Osteocyte (in vitro differentiated cells): ENCODE measurements at places on chromosomes 4 and X. TPM values are rescaled to one million over a fixed set of nuclear protein-coding genes. Genes with fewer than 3 reads are reported as not detected.
A peak's percentile ranks its signal among the peaks of the same experiment; 100 is the strongest.

HDX gene
- 5.4 and 6.4 TPM in 2 replicates for total RNA-seq

SPANXA2 gene
- not detected in 2 replicates for total RNA-seq

GPR143 gene
- 0.43 TPM in 1 of 2 replicates, not detected in the other for total RNA-seq

BGN gene
- total RNA-seq, result 1,581 and 1,633 TPM in 2 replicates

- no peak for DNase-seq
- peaks cover 5% of the 10 kb centered on the region for H3K27me3 ChIP-seq
- H3K27ac ChIP-seq, result peak overlapping the region; percentile 100
- H3K4me3 ChIP-seq, result peak overlapping the region; percentile 99
- no peaks in the 10 kb centered on the region for H3K36me3 ChIP-seq
- peaks cover 40% of the 10 kb centered on the region for H3K4me1 ChIP-seq
These were observed 618 bp downstream of the RBBP7 start for GRCh38 chrX:16869393-16870094.

GRCh38 chr4:90889171-90889570 lies 762.0 kb downstream of the CCSER1 start:
- H3K4me1 ChIP-seq, result peaks cover 11% of the 10 kb centered on the region
- H3K36me3 ChIP-seq, result no peaks in the 10 kb centered on the region
- DNase-seq, result no peak
- H3K4me3 ChIP-seq, result no peak overlapping the region

DNA sequence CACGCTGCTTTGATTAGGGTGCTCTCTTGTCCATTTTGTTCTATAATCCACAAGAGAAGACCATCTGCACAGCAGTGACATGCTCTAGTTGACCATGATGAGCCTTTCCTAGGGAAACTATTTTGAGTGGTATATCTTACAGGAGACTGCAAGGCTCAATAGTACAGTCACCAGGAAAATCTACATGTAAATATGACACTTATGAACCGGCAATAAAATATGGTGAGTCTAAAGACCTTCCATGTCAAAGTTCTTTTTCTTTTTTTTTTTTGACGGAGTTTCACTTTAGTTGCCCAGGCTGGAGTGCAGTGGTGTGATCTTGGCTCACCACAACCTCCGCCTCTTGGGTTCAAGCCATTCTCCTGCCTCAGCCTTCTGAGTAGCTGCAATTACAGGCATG lies 103.7 kb downstream of the MGST2 start:
- H3K4me3 ChIP-seq, result no peak overlapping the region
- no peak for DNase-seq
- H3K27ac ChIP-seq, result no peak overlapping the region

DNA sequence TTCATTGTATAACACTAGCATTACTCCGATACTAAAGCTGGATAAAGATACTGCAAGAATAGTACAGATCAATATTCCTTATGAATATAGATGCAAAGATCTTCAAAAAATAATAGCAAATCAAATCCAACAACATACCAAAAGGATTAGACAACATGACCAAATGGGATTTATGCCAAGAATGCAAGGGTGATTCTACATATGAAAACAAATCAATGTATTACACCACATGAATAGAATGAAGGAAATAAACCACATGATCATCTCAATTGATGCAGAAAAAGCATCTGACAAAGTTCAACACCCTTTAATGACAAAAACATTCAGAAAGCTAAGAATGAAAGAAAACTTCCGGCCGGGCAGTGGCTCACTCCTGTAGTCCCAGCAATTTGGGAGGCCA lies 42.8 kb downstream of the CUL4B start:
- H3K27me3 ChIP-seq, result no peaks in the 10 kb centered on the region
- peaks cover 10% of the 10 kb centered on the region for H3K36me3 ChIP-seq
- peaks cover 13% of the 10 kb centered on the region for H3K4me1 ChIP-seq
- H3K4me3 ChIP-seq, result no peak overlapping the region
- H3K27ac ChIP-seq, result peak overlapping the region; percentile 77

- peak; percentile 48 for DNase-seq
- peaks cover 3% of the 10 kb centered on the region for H3K4me1 ChIP-seq
- H3K36me3 ChIP-seq, result peaks cover 34% of the 10 kb centered on the region
- no peak overlapping the region for H3K4me3 ChIP-seq
These were observed 72.0 kb downstream of the EVC start for GRCh38 chr4:5782829-5783476.

DNA sequence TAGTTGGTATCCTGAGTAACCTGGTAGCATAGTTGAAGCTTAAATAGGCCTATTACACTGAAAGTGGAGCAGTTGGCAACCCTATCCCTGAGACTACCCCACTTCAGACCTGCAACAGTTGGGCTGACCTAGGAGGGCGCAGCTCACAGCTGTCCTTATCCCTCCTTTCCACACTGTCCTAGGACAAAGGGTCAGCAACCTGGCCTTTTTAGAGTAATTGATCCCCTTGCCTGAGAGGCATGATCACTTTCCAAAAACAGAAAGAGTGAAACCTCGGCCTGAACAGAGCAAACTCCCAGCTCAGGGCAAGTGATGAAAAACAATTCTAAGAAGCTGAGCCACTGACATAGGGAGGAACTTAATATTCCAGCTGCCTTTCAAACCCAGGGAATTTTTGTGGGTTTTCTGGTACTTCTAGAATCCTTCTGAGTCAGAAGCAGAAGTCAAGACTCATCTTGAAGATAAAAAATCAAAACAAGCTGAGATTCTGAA lies 94.9 kb upstream of the MYOZ2 start:
- no peak for DNase-seq
- no peaks in the 10 kb centered on the region for H3K27me3 ChIP-seq
- H3K4me3 ChIP-seq, result no peak overlapping the region
- no peaks in the 10 kb centered on the region for H3K36me3 ChIP-seq
- peak overlapping the region; percentile 89 for H3K27ac ChIP-seq

CCDC110 gene
- 0.73 and 0.76 TPM in 2 replicates for total RNA-seq

- H3K4me3 ChIP-seq, result no peak overlapping the region
- no peaks in the 10 kb centered on the region for H3K4me1 ChIP-seq
- peaks cover 10% of the 10 kb centered on the region for H3K27me3 ChIP-seq
These were observed 150.1 kb downstream of the HNRNPD start for GRCh38 chr4:82223715-82224114.

DNA sequence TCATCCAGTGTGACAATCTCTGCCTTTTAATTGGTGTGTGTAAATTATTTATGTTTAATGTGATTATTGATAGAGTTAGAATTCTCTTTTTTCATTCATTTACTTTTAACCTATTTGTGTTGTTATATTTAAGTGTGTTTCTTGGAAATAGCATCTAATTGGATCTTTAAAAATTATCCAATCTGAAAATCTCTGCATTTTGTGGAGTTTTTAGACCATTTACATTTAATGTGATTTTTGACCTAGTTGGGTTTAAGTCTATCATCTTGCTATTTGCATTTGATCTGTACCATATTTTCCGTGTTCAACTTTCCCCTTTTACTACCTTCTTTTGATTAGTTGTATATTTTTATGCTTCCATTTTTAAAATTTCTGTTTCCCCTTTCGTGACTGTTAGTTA lies 71.3 kb downstream of the TENM3 start:
- no peak for DNase-seq
- H3K27me3 ChIP-seq, result no peaks in the 10 kb centered on the region
- no peaks in the 10 kb centered on the region for H3K4me1 ChIP-seq
- peaks cover 14% of the 10 kb centered on the region for H3K36me3 ChIP-seq
- no peak overlapping the region for H3K4me3 ChIP-seq

- H3K27ac ChIP-seq, result no peak overlapping the region
- H3K4me1 ChIP-seq, result no peaks in the 10 kb centered on the region
- H3K27me3 ChIP-seq, result no peaks in the 10 kb centered on the region
- H3K4me3 ChIP-seq, result no peak overlapping the region
These were observed 164.0 kb downstream of the TMEM47 start for GRCh38 chrX:34493086-34493485.

GRCh38 chr4:70927502-70928137 lies 25.5 kb downstream of the MOB1B start:
- H3K4me3 ChIP-seq, result no peak overlapping the region
- H3K4me1 ChIP-seq, result peaks cover 49% of the 10 kb centered on the region
- H3K27ac ChIP-seq, result no peak overlapping the region
- no peaks in the 10 kb centered on the region for H3K36me3 ChIP-seq
- no peaks in the 10 kb centered on the region for H3K27me3 ChIP-seq

DNA sequence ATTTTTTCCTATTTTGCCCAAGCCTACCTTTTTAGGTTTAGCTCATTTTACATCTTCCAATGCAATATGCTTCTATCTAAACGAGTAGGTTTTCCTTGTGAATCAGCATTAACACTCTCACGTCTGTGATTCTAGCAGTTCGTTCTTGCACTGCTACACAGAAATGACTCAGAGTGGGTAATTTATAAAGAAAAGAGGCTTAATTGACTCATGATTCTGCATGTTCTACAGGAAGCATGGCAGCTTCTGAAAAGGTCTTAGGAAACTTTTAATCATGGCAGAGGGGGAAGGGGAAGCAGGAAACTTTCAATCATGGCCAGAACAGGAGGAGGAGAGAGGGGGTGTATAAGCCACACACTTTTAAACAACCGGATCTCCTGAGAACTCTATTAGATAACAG lies 44.9 kb downstream of the SPANXN1 start:
- H3K36me3 ChIP-seq, result no peaks in the 10 kb centered on the region
- no peaks in the 10 kb centered on the region for H3K27me3 ChIP-seq
- H3K4me1 ChIP-seq, result no peaks in the 10 kb centered on the region
- no peak overlapping the region for H3K27ac ChIP-seq
- no peak for DNase-seq
- H3K4me3 ChIP-seq, result no peak overlapping the region

GPR82 gene
- total RNA-seq, result not detected in 2 replicates

GRCh38 chr4:7536876-7537275 lies 102.1 kb upstream of the PSAPL1 start:
- H3K4me1 ChIP-seq, result no peaks in the 10 kb centered on the region
- no peak overlapping the region for H3K27ac ChIP-seq
- H3K4me3 ChIP-seq, result no peak overlapping the region
- H3K27me3 ChIP-seq, result peaks cover 2% of the 10 kb centered on the region
- no peak for DNase-seq

ARX gene
- not detected in 2 replicates for total RNA-seq

GRCh38 chr4:164890691-164891090 lies 13.7 kb downstream of the APELA start:
- no peak for DNase-seq
- peaks cover 21% of the 10 kb centered on the region for H3K27me3 ChIP-seq

- H3K27me3 ChIP-seq, result no peaks in the 10 kb centered on the region
- H3K27ac ChIP-seq, result no peak overlapping the region
- no peak for DNase-seq
- no peaks in the 10 kb centered on the region for H3K36me3 ChIP-seq
These were observed 50.6 kb upstream of the EDA start for GRCh38 chrX:69565247-69565815.

- H3K4me3 ChIP-seq, result no peak overlapping the region
- H3K36me3 ChIP-seq, result no peaks in the 10 kb centered on the region
- no peak for DNase-seq
- no peaks in the 10 kb centered on the region for H3K4me1 ChIP-seq
These were observed 1234.2 kb downstream of the FAM133A start for GRCh38 chrX:94908171-94908570.

GRCh38 chr4:6309777-6310176 lies 40.1 kb downstream of the WFS1 start:
- H3K4me3 ChIP-seq, result peak overlapping the region; percentile 65
- DNase-seq, result no peak
- peaks cover 4% of the 10 kb centered on the region for H3K4me1 ChIP-seq
- H3K27ac ChIP-seq, result no peak overlapping the region

GRCh38 chr4:73735231-73735630 lies 5.1 kb upstream of the CXCL8 start:
- DNase-seq, result no peak
- no peaks in the 10 kb centered on the region for H3K36me3 ChIP-seq
- peaks cover 62% of the 10 kb centered on the region for H3K4me1 ChIP-seq
- no peaks in the 10 kb centered on the region for H3K27me3 ChIP-seq
- no peak overlapping the region for H3K4me3 ChIP-seq
- peak overlapping the region; percentile 14 for H3K27ac ChIP-seq

- no peaks in the 10 kb centered on the region for H3K36me3 ChIP-seq
- H3K4me1 ChIP-seq, result no peaks in the 10 kb centered on the region
- peaks cover 11% of the 10 kb centered on the region for H3K27me3 ChIP-seq
- H3K4me3 ChIP-seq, result no peak overlapping the region
These were observed 1232.0 kb downstream of the STIM2 start for GRCh38 chr4:28092610-28093009.

GRCh38 chr4:77104791-77105540 lies 29.2 kb upstream of the CCNI start:
- peaks cover 27% of the 10 kb centered on the region for H3K27me3 ChIP-seq
- no peaks in the 10 kb centered on the region for H3K36me3 ChIP-seq
- DNase-seq, result peak; percentile 84

PRR32 gene
- not detected in 2 replicates for total RNA-seq

DNA sequence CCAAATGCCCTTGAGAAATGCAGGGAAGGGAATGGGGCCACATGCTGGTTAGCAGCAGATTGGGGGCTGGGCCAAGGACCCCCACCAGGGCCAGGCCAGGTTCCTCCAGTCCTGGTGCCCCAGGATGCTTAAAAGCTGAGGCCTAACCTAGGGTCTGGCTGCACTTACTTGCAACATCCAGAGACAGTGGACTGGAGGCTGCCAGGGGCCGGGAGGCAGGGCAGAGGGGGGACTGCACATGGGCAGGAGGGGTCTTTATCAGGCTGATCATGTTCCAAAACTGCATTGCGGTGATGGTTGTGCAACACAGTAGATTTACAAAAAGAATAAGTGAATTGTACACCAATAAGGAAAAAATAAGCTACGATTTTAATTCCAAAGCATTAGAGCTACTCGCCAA lies 36.8 kb upstream of the C4orf50 start:
- peaks cover 13% of the 10 kb centered on the region for H3K27me3 ChIP-seq
- no peaks in the 10 kb centered on the region for H3K36me3 ChIP-seq
- H3K4me3 ChIP-seq, result no peak overlapping the region
- no peaks in the 10 kb centered on the region for H3K4me1 ChIP-seq

MAGEC3 gene
- total RNA-seq, result not detected in 2 replicates

DNA sequence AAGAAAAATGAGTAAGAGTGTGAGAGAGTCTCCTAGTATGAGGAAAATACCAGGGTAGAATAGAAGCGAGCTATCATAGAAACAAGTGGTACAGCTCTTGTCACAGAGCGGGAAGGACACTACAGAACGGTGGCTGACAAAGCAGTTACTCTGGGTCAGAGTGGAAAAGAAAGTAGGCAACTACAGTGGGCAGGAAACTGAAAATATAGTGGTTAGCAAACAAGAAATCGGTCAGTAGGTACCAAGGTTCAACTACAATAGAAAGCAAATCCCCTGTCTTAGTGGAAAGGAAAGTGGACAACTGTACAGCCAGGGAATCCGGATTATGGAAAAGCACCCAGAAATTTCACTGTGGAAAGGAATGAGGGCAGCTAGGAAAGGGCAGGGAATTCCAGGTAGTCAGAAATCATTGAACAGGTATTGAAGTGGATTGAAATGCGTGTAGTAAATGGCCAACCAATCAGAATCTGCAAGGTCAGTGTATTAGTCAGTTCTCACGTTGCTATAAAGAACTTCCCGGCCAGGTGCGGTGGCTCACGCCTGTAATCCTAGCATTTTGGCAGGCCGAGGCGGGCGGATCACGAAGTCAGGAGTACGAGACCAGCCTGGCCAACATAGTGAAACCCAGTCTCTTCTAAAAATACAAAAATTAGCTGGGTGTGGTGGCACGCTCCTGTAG lies 219.6 kb upstream of the DIAPH2 start:
- peaks cover 11% of the 10 kb centered on the region for H3K27me3 ChIP-seq
- H3K4me3 ChIP-seq, result no peak overlapping the region
- no peaks in the 10 kb centered on the region for H3K36me3 ChIP-seq
- H3K4me1 ChIP-seq, result no peaks in the 10 kb centered on the region
- no peak overlapping the region for H3K27ac ChIP-seq
- no peak for DNase-seq
